ENCODE measurements at places on chromosomes 2 and 18.

- DNase-seq = no peak
Measured at GRCh38 chr18:12883372-12883683, 709 bp downstream of the PTPN2 start.

- DNase-seq = no peak
Measured at GRCh38 chr2:147099845-147100244, 745.0 kb upstream of the ACVR2A start.

GRCh38 chr2:119263025-119263424 lies 39.4 kb downstream of the STEAP3 start:
- no peak for DNase-seq

GRCh38 chr2:47179388-47179787 lies 24.3 kb upstream of the STPG4 start:
- no peak for DNase-seq

DNA sequence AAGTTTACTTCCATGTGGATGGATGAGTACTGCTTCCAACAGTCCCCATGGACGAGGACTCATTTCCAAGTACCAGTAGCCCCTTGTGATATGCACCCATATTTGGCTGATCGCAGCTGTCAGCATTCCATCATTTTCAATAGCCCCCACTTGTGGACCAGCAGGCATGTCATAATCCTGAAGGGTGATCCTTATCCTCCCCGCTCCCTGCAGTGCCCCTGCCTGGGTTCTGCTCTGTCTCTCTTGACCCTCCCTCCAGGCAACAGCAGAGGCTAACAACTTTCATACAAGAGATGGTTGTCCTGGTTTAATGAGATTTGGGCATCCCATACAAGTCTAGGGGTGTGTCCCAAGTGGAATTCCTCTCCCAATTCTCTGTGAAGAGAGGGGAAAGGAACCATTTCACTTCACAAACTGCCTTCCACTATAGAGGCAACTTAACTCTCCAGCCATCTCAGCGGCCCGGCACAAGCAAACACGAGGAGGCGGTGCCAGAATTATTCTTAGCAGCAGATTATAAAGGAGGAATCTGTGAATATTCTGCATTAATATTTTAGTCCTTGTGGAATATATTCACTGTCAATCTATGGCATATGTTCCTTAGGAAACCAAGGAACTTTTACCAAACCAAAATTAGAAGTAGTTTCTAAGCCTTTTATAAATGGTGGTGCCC lies 110.7 kb downstream of the RTN4 start:
- DNase-seq = no peak

GRCh38 chr2:98134172-98135005 lies 47.4 kb downstream of the VWA3B start:
- DNase-seq = no peak

DNA sequence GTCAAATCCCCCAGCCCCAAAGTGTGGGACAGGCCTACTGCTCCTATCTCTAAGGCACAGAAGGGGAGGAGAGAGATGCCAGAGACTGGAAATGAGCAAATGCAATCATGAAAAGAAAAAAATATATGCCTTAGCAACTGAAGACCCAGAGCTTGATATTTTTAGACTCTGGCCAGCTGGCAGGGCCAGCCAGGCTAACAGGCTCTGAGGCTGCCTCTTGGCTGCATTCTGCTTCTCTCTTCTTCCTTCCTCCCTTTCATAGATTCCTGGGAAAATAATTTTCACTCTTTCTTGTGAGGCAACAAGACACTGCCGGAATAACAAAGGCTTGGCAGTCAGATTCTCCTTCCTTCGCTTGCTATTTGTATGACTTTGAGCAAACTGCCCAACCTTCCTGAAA lies 209.1 kb downstream of the RAD51AP2 start:
- no peak for DNase-seq

DNA sequence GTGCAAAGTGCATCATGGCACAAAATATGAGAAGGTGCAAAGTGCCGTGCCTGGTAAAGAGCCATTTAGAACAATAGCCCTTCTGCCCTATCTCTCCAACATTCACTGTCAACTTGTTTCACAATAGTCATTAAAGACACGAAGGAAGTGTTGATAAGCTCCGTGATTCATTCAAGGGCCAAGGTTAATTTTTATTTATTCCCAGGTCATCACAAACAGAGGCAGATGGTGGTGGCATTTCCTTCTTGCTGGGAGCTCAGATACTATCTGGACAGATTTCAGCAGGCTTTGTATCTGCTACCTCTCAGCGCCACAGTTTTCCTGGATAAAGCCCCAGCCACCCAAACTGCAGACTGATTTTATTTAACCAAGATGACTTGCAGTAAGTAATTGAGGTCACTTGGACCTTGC lies 309.3 kb downstream of the ZNF521 start:
- DNase-seq = no peak

DNA sequence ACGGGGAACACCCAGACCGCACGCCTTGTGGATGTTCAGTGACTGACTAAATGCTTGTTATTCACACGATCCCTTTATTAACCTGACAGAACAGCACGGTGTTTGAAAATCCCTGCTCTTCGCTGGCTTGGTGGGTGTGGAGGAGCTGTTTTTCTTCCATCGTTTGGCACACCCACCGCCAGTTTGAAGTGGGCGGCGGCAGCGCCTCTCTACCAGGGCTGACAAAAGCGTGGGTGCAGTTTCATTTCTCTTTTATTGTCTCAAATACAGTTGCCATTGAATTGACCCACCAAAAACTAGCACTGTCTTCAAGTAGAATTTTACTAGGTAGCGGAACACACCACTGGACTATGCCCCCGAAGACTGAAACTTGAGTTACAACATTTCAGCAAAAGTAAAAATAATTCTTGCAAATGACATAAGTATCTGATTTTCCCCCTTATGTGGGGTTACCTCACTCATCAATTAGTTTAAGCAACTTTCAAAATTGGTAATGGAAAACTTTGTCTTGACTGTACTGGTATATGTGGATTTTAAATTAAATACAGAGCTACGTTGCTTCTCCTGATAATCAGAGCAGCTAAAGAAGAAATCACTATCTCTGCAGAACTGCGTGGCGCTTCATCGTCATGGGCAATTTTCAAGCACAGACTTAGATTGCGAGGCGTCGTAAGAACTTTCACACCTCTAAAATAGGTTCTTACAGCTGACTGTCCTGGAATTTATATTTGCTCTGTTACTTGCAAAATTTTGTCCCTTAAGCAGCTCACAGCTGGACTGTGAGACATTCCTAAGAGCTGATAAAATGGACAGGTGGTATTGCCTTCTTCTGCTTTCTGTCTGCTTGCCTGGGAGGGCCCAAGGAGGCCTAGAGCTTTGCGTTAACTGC lies 60.9 kb downstream of the LDLRAD4 start:
- DNase-seq = no peak

DNA sequence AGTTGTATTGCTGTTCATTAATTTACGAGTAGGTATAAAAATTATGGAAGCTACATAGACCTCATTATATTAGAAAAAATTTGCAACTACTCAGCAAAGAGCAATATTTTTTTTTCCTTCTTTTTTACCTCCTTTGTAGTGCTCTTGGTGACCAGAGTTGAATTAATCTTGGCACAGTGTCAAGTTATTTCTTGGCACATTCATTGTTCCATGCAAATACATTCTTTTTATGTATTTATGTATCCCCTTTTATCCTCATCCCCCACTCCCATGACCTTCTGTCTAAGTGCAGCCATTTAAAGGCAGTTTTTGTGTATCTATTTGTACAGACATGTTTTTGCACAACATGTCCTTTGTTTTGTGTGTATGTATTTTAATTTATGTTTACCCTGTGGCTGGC lies 224.5 kb downstream of the CCDC102B start:
- no peak for DNase-seq

GRCh38 chr18:39314595-39314994 lies 1749.0 kb upstream of the CELF4 start:
- no peak for DNase-seq

- DNase-seq = no peak
Measured at GRCh38 chr2:147845411-147845971, 662 bp downstream of the ACVR2A start.

GRCh38 chr18:69759046-69759445 lies 188.6 kb downstream of the CD226 start:
- no peak for DNase-seq

- DNase-seq = no peak
Measured at GRCh38 chr2:172101821-172102390, 794 bp downstream of the DLX2 start.

- DNase-seq = no peak
Measured at GRCh38 chr18:47254341-47254939, 3.0 kb upstream of the SKOR2 start.

DNA sequence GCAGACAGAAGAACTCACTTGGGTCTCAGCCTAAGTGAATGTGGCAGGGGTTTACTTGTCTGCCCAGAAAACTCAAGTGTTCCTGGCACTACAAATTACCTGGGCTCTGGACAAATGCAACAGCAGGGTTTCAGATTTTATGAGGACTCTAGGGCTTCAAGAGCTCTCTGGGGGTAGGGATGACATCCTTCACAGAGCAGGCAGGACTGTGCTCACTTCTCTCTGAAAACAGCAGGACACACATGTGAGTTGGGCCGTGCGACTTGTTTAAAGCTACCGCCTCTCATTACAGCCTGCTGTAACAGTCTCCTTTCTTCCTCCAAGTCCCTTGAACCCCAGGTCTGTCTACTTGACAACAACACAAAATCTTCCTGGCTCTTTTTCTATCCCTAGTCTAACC lies 212.6 kb downstream of the EN1 start:
- DNase-seq = no peak

GRCh38 chr18:67875060-67875459 lies 358.5 kb upstream of the DSEL start:
- no peak for DNase-seq

- DNase-seq = no peak
Measured at GRCh38 chr18:56815926-56816325, 164.8 kb downstream of the WDR7 start.

GRCh38 chr2:27705851-27706622 lies 42.3 kb downstream of the SLC4A1AP start:
- no peak for DNase-seq

DNA sequence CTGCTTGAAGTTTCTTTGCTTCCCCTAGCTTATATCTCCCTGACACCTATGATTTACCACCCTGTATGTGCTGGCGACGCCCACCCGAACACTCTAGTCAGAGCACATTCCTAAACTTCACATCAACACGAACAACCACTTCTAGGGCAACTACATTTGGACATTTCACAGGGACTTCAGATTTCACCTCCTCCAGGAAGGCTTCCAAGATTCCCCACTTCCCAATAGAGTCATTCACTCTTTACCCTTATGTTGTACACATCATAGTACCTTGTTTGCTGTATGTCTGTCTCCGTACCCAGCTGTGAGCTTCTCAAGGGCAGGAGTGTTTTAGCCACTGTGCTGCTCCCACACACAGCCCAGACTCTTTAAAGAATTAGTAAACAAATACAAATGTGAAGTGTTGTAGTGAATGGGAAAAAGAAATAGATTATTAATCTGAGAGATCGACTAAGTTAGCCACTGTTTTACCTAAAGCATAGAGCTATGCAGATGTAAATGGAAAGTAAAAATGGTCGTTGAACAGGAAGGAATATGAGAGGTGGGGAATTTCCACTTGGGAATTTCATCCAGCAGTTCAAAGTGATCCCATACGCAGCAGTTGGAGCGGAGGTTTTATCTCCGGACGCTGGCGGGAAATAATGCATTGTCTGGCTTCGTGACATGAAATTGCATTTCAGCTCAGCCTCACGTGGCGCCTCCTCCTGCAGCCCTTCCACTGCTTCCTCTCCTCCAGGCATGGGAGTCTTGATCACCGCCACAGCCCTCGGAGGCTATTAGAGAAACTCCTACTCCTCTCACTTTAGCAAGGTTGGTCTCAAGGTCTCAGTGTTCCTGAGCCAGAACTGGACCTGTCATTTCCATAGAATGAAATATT lies 233.4 kb upstream of the COPS8 start:
- no peak for DNase-seq

DNA sequence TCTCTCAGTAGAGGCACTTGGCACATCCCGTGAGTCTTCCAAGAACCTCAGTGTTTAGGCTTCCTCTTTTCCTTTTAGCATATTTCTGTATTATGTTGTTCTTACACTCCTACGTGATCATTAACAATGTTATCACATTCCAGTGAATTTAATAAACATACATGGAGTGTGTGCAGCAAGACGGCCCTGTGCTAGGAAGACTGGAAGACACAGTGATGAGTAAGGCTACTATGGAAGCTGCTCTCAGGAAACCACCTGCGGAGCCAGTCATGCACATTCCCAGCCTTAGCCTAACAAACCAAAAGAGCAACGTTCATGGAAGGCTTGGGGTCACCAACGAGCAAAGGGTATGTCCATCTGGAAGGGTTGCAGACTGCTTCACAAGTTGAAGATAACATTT lies 103.4 kb downstream of the ETAA1 start:
- DNase-seq = no peak

GRCh38 chr2:150532879-150533278 lies 45.4 kb upstream of the RND3 start:
- no peak for DNase-seq

DNA sequence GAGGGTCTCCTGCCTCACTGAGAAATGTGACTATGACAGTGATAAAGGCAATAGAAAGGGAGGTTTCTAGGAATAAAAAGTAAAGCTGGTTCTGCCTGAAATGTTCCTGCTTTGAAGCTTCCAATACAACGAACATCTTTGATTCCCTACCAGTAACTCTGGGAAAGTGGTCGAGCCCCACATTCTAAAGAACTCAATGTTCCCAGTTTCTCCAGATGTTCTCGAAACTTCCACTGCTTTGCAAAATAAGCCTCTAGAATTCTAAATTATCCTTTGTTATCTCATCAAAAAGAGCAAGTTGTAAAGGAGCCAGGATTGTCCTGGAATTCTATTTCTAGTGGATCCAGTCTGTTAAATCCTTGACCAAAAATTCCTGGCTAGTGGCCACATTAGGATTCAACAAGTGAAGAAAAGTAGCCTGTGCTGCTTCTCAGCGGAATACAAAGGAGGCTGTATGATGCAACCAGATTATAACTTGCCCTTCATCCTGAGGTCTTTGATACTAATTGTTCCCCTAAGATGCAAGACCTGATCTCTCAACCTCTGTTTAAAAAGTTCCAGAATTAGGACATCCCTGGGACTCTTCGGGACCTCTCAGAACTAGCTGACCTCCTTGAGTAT lies 8.4 kb downstream of the SCN7A start:
- DNase-seq = no peak

DNA sequence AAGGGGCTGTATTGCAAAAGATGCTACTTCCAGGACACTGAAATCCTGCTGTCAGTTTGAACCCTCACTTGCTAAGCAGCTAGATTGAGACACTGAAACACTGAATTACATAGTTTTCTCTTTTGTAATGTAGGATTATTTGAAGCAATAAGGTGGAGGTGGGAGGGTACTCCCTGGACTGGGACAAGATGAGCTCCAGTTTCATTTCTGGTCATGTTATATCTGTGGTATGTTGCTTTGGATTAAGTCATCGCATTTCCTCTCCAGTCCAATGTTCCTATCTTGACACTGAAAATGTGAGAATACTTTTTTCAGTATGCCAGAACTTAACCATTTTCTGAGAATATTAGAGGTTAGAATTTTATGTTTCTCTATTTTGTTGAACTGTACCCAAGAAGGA lies 426.2 kb upstream of the MEX3C start:
- no peak for DNase-seq

- no peak for DNase-seq
Measured at GRCh38 chr2:238763471-238763995, 84.4 kb upstream of the TWIST2 start.

- no peak for DNase-seq
Measured at GRCh38 chr2:37568565-37568964, 102.9 kb downstream of the CDC42EP3 start.

GRCh38 chr18:23037646-23038045 lies 97.6 kb upstream of the CABLES1 start:
- DNase-seq = no peak

- DNase-seq = no peak
Measured at GRCh38 chr2:66303471-66303870, 131.5 kb upstream of the MEIS1 start.

GRCh38 chr18:31679791-31680432 lies 4.5 kb downstream of the B4GALT6 start:
- DNase-seq = no peak
